ENCODE measurements at places on chromosomes 13 and 19.
A peak's percentile ranks its signal among the peaks of the same experiment; 100 is the strongest.

DNA sequence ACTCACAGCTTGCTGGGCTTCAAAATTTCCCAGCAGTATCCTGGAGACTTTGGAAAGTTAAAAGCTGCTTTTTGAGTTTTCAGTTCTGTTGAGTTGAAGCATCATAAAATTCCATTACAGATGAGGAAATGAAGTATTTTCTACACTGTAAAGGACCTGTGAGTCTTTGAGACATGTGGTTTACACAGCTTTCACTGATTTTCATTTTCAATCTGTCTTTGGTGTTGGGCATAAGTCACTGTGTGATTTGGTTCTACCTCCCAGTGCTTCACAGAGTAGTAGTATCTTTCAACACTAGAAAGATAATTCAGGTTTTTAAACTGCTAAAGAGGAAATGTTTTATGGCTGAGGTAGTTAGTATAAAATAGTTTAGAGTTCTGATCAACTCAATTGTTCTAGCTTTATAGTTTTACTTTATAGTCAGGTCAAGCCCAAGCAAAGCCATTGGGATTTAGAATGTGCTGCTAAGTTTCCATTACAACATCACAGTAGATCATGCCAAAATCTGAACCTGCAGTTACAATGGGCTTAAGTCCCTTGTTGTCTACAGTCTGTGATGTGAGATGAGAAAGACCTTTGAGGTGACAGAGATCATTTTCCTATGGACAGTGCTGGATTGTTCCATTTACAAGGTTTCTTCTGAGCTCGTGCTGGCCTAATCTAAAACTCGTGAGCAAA lies 161.6 kb downstream of the FLT1 start:
- no peak for DNase-seq

- no peak for DNase-seq
These were observed 88.0 kb downstream of the ABCC4 start for GRCh38 chr13:95212983-95213850.

- DNase-seq: no peak
These were observed 233.3 kb upstream of the NBEA start for GRCh38 chr13:34708566-34709313.

- no peak for DNase-seq
These were observed 9.2 kb upstream of the ZSCAN1 start for GRCh38 chr19:58024661-58025060.

- DNase-seq: peak; percentile 47
These were observed 98.4 kb downstream of the STK24 start for GRCh38 chr13:98478189-98479129.

DNA sequence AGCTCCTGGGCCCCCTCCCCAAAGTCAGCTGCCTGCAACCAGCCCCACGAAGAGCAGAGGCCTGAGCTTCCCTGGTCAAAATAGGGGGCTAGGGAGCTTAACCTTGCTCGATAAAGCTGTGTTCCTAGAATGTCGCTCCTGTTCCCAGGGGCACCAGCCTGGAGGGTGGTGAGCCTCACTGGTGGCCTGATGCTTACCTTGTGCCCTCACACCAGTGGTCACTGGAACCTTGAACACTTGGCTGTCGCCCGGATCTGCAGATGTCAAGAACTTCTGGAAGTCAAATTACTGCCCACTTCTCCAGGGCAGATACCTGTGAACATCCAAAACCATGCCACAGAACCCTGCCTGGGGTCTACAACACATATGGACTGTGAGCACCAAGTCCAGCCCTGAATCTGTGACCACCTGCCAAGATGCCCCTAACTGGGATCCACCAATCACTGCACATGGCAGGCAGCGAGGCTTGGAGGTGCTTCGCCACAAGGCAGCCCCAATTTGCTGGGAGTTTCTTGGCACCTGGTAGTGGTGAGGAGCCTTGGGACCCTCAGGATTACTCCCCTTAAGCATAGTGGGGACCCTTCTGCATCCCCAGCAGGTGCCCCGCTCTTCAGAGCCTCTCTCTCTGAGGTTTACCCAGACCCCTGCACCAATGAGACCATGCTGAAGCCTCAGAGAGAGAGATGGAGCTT lies 4.7 kb upstream of the CEACAM5 start:
- no peak for DNase-seq

DNA sequence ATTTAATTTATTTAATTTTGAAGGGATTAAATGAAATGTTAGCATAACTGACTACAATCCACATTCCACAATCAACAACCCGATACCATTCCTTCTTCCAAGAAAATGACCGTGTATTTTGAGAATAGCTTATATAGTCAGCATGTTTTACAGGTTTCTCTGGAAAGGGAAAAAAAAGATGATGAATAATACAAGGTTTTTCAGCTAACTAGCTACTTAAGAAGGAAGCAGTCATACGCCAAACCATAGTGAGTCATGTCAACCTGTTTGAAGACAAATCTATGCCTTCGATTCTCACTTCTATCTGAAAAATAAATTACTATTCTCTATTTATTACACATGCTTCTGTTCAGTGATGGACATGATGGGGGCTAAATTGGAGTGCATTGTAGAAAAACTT lies 258.6 kb downstream of the EFNB2 start:
- no peak for DNase-seq
